ENCODE measurements at places on chromosomes 1 and 21.

DNA sequence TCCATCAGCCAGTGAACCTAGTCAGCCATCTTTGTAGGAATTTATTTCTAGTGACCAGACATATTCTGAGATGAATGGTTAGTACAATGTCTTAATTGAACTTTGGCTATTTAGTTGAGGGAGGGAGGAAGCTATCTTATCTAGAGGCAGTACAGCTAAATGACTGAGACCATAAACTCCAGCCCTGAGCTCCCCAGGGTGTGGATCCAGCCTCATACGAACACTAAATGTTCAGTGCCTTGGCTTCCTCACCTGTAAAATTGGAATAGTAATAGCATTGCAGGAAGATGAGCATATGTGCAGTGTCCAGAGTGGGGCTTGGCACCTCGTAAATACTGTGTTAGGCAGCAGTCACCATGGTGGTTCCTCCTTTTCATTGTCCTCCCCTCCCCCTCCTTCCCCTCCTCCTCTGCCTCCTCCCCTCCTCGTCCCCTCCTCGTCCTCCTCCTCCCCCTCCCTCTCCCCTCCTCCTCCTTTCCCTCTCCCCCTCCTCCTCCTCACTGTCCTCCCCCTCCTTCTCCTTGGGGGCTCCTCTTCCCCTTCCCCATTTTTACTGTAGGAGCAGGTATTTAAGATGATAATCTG lies 108.2 kb downstream of the GALNT2 start:
- no peak for DNase-seq

DNA sequence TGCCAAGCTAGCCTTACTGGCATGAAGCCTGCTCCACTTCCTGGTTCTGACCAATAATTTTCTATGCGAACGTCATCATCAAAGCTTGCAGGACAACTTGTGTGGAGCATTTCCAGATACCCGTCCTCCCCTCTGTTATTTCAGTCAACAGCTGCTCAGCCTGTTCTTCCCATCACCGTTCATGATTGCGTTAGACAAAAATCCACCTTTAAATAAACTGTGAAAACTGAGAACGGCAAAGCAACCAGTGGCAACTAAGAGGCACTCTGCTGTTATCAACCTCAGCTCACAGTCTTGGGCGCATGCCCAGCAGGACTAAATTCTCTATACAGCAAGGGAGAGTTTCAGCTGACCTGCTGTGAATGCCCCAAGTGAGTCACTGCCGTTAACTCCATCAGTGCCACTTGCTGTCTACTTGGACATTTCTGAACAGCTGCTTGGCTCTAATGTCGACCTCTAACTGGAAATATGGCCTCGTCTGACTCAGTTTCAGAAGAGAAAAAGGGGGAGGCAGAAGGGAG lies 207.4 kb upstream of the RUNX1 start:
- DNase-seq: no peak

DNA sequence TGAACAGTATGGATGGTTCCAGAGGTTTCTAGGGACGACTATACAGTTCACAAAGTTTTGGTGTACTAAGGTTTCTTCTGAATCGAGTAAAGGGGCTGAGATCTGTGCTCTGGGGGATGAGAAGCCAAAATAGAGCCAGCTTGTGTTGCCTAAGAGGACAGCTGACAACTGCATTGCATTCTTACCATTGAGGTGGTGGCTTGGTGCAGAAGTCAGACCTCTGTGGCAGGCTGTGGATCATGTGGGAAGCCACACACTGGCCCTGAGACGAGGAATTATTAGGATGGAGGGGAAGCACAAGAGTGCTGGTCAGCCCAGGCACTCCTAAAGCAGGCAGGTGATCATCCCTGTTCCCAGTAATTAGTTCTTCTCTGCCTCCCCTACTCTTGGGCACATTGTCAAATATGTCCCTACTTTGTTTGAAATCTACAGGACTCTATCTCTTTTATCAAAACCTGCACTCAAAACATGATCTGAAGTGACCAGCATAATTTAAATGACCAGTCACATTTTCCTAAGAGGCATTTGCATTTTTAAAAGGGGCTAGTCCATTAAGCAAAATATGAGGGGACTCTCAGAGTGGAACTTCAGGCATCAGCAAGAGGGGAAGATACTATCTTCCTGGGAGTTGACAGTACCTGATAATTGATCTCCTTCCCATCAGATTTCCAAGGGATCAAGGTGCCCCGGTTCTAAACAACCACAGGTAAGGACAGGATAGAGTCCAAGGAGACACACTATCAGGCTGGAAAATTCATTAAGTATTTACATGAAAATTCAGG lies at the start of gene FCRLB:
FCRLB (plus strand) TSS at position 589 of the 782 bp plus-strand sequence. CDS start 1,129 bp downstream, outside the sequence.
- no peak for DNase-seq

DNA sequence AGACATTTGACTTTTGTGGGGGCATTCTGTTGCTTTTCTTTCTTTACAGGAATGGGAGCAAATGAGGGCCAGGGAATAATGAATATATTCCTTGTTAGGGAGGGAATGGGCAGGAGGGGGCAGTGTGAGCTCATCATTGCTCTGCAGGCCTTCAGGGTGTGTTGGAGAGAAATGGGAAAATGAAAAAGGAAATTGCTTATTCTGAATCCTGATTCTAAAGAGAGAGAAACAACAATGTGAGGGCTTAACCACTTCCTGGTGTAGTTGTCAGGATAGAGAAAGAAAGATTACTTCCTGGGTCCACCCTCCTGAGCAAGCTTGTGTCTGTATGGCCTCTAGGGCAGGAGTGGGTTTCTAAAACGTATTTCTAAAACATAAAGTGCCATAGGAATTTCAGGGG lies 28.3 kb downstream of the VANGL2 start:
- DNase-seq: no peak

DNA sequence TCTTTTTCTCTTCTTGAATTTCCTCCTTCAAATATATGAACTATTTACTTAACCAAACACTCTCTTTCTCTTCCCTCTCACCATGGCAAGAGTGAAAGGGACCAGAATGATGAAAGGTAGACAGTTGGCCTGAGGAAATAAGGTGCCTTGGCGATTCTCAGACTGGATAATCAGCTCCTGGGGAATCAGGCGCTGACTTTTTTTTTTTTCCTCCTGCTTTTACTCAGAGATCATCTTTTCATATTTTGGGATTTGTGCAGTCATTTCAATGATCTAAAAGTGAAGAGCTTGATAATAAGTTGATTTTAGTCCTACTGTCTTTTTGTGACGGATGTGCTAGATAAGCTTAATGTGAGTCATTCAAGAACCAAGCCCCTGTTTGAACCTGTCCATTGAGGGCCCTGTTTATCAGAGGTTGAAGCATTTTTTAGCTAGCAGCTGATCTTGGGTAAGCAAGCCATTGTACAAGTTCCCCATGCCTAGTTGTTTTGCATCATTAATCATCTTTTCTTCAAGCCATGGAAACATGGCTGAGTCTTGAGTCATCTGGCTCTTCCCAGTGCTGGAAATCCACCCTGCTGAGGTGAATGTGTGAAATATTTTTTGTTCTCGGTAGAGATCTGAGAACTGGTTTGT lies 40.8 kb downstream of the ITSN1 start:
- no peak for DNase-seq

DNA sequence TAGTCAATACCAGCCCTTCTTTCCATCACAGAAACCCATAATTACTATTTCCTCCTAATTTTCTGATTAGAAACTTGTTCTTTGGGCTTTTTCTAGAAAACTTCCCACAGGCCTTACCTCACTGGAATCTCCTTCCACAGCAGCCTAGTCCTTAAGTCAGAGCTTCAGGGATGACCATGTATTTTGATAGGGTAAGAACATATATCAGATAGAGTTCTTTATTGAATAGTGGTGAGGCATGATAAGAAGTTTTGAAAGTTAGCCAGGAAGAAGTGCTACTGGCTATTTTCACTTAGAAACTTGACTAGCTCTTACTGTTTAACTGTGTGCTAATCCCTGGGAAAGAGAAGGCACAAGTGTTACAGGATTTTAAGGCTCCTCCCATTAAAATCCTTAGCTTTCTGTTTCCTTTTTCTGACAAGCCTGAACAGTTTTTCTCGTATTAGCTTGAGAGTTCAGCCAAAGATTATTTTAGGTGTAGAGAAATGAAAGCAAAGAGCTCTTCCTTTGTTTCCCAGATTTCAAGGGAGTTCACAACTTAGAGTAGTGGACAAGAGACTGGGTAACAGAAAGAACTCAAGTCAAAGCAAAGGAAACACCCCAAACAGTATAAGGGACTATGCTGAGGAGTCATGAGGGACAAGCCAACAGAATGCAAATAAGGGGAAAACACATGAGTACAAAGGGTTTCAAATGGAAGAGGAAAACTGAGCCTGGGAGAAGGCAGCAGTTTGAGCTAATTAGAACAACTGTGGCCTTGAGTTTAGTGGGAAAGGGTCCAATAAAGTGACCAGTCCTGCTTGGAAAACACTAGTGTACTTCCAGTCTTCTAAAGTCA lies 37.2 kb upstream of the AIM2 start:
- DNase-seq: no peak

GRCh38 chr1:205528887-205529825 lies 24.7 kb downstream of the CDK18 start:
- peak; percentile 82 for DNase-seq

DNA sequence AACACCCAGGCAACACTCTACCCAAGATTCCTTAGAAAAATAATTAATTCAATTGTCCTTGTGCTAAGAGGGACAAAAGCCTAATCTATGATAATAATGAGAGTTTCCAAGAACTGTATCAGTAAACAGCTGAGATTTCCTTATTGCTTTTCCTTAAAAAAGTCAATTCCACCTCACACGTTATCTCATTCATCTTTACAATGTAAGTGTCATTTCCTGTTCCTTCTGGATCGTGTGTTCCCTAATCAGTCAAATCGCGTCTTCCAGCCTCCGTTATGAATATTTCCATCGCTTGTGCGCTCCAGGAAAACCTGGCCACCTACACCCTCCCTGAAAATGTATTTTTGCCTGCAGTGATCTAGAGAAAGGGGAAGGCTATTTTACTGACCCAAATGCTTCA lies 23.9 kb upstream of the CLDN17 start:
- no peak for DNase-seq

- no peak for DNase-seq
Measured at GRCh38 chr1:15455522-15455921, 1.0 kb upstream of the CELA2A start.

- no peak for DNase-seq
Measured at GRCh38 chr1:91821126-91821868, 64.7 kb downstream of the TGFBR3 start.

- DNase-seq: no peak
Measured at GRCh38 chr1:206729050-206729449, 41.5 kb upstream of the IL19 start.

DNA sequence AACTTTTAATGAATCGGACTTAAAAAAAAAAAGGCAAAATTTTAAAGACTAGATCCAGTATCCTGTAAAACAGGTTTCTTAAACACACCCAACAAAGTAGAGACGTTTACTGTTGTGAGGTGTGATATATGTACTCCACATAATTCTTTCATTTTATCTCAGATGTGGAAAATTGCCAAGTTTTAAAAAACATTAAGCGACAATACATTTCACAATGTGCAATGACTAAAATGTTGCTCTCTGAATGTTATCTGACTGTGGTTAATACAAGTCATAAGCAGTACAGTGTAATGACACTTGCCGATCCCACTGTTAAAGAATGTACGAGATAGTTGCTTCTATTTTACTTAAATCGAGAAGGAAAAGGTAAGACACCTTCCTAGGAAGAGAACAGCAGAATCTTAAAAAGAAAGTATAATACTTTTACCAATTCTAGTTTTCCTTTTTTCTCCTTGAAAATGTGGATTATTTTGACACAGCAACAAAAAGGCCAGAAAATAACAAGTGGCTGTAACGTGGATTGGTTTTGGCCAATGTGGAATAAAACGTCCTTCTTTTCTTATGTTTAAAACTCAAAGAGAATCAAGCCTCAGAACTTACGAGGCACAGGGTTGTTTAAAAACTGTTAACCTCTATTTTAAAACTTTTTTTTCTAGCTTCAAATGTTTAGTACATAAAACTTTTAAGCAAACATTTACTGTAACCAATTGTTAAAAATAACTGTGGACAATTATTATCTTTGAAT lies 51.4 kb downstream of the TP53BP2 start:
- no peak for DNase-seq

DNA sequence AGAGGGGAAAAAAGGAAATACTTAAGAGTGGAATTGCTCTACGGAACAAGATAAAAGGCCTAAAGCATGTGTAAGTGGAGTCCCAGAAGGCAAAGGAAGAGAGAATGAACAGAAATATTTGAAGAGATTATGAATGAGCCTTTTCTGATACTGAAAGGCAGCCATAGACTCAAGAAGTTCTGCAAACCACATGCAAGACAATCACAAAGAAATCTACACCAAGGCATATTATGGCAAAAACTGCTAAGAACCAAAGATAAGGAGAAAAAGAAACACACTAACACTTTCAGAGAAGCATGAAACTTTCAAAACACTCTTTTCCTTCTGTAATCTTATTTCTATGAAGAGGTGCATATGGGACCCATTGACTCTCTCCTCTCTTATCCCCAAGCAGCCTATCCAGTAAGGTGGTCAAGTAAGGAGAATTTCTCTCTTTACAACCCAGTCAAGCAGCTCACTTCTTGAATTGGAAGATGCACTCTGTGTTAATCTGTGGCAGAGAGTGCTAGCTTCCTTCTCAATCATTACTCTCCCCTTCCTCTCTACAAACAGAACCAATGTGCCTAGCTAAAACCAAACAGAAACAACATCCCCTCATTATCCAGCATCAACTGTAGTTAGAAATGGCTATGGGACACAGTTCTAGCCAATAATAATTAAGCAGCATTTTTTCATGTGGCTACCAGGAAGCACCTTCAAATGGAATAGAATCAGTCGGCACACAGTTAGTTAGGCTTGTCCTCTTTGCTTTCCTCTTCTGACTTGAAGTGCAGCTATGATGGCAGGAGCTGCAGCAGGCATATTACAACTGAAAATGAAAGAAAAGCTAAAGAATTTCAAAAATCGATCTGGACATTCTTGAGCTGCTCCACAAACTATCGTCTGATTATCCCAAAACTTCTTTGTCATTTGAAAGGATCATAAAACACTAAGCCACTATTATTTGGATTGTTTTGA lies 25.9 kb downstream of the KRTAP19-8 start:
- DNase-seq: no peak

- DNase-seq: no peak
Measured at GRCh38 chr1:14555091-14555490, 43.4 kb upstream of the KAZN start.

- no peak for DNase-seq
Measured at GRCh38 chr1:229851511-229851910, 215.5 kb upstream of the GALNT2 start.

DNA sequence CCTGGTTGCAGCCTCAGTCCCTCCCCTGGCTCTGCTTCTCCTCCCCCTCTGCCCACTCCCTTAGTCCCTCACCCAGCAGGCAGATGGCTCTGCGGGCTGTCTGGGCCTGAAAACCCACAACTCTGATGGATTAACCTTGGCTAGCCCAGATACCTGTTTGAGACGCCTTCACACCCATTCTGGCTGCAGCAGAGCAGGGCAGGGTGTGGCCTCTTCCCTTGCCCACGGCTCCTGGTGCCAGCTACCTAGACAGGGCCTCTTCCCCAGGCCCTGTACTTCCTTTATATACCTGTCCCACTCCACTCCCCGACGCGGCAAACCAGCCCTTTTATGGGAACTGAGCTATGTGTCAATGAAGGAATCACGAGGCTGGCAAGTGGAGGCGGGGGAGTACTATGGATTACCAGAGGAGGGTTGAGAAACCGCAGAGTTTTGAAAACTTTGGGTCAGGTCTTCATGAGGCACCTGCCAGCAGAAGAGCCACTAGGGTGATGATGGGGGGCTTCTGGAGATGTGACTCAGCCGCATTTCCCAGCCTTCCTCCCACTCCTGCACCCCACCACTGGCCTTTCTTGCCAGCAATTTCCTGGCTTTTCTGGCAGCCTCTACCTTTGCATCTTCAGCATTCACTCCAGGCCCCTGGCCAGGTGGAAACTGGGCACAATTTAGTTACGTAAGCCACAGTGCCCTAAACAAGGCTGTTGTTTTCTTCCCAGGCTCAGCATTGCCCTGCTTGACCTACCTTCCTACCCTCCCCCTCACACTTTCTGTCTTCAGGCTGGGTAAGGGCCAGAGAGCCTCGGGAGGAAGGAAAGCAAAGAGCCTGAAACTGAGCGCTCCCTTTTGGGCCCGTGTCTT lies at the start of gene CHI3L1:
CHI3L1 (minus strand) TSS at position 259 of the 858 bp plus-strand sequence; CDS start at position 178, 81 bp downstream.
- no peak for DNase-seq

Measured in stimulated activated CD4-positive, alpha-beta T cell treated with anti-CD3 and anti-CD28 coated beads, TNF-alpha, amount 100 ng/mL, for 48 hours (primary cell).